ENCODE measurements at places on chromosomes 6 and 20. TPM values are rescaled to one million over a fixed set of nuclear protein-coding genes. Genes with fewer than 3 reads are reported as not detected.
A peak's percentile ranks its signal among the peaks of the same experiment; 100 is the strongest.

- H3K27ac ChIP-seq, result no peak overlapping the region
- peaks cover 10% of the 10 kb centered on the region for H3K4me1 ChIP-seq
- no peak for DNase-seq
- peaks cover 32% of the 10 kb centered on the region for H3K27me3 ChIP-seq
Measured at GRCh38 chr6:132872923-132873322, 58.6 kb downstream of the RPS12 start.

Gene ELOVL4
- total RNA-seq, result 1.7 TPM

Gene KLC4
- 9.5 TPM for total RNA-seq

GRCh38 chr20:41475503-41475902, 108.9 kb upstream of the EMILIN3 start:
- peaks cover 18% of the 10 kb centered on the region for H3K36me3 ChIP-seq
- no peak for DNase-seq
- no peaks in the 10 kb centered on the region for H3K27me3 ChIP-seq
- H3K4me3 ChIP-seq, result no peak overlapping the region
- H3K4me1 ChIP-seq, result peaks cover 19% of the 10 kb centered on the region
- no peak overlapping the region for H3K27ac ChIP-seq

Gene CTAGE9
- not detected for total RNA-seq

DNA sequence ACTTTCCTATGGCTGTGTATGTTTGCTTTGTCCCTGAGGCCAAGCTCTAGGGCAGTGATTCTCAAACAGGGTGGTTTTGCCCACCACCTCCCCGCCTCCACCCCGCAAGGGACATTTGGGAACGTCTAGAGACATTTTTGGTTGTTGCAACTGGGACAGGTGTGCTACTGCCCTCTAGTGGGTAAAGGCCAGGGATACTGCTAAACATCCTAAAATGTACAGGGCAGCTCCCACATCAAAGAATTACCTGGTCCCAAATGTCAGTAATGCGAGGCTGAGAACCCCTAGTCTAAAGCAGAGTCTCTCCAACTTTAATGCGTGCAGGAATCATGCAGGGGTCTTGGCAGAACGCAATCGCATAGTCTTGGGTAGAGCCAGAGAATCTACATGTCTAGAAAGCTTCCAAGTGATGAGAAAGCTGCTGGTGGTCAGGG, 5.1 kb downstream of the KCNS1 start:
- peaks cover 36% of the 10 kb centered on the region for H3K27me3 ChIP-seq
- H3K27ac ChIP-seq, result no peak overlapping the region
- H3K36me3 ChIP-seq, result no peaks in the 10 kb centered on the region
- DNase-seq, result peak; percentile 45
- H3K4me3 ChIP-seq, result no peak overlapping the region

Gene ZNF334
- 5.1 TPM for total RNA-seq

DNA sequence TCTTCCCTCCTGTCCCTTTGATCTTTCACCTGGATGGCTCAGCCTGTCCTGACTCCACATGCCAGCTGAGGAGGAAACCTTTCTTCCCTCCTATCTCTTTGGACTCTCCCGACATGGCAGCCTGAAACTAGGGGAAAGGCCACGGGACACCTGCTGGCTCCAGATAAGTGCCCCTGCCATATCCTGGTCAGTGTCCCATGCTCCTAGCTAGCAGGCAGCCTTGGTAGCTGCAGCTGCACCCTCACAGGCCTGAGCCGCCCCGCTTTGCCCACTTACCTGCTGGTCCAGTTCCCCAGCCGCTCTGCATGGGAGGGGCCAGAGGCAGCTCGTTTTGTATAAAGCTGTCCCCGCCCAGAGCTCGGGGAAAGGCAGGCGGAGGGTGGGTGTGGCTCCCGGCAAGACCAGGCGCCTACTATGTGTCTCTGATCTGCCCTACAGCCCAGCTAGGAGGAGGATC, 7.4 kb upstream of the SLC52A3 start:
- H3K27me3 ChIP-seq, result no peaks in the 10 kb centered on the region
- no peak for DNase-seq
- no peak overlapping the region for H3K4me3 ChIP-seq
- no peak overlapping the region for H3K27ac ChIP-seq
- no peaks in the 10 kb centered on the region for H3K4me1 ChIP-seq

Gene C2
- total RNA-seq, result 1.6 TPM

Gene PNLDC1
- total RNA-seq, result 0.31 TPM

Gene CTCFL
- not detected for total RNA-seq

DNA sequence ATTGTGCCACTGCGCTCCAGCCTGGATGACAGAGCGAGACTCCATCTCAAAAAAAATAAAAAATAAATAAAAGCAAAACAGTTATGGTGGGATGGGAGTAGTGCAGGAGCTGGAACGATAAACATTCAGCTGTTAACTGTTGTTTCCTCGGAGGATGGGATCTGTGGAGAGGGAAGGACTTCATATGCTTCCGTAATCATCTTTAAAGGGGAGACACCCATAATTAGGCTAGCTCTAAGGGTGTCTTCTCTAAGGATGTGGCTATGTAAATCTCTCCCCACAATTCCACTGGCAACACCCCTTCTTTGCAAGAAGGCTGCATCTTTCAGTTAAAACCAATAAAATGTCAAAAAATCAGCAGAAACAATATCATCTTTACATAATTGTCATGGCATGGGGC, 42.6 kb upstream of the MTHFD1L start:
- H3K4me3 ChIP-seq, result no peak overlapping the region
- DNase-seq, result no peak
- peaks cover 9% of the 10 kb centered on the region for H3K27me3 ChIP-seq
- H3K27ac ChIP-seq, result no peak overlapping the region
- H3K4me1 ChIP-seq, result peaks cover under 1% of the 10 kb centered on the region

GRCh38 chr20:37984018-37984785, 49.1 kb downstream of the TTI1 start:
- no peak overlapping the region for H3K27ac ChIP-seq
- H3K4me3 ChIP-seq, result no peak overlapping the region
- DNase-seq, result no peak

DNA sequence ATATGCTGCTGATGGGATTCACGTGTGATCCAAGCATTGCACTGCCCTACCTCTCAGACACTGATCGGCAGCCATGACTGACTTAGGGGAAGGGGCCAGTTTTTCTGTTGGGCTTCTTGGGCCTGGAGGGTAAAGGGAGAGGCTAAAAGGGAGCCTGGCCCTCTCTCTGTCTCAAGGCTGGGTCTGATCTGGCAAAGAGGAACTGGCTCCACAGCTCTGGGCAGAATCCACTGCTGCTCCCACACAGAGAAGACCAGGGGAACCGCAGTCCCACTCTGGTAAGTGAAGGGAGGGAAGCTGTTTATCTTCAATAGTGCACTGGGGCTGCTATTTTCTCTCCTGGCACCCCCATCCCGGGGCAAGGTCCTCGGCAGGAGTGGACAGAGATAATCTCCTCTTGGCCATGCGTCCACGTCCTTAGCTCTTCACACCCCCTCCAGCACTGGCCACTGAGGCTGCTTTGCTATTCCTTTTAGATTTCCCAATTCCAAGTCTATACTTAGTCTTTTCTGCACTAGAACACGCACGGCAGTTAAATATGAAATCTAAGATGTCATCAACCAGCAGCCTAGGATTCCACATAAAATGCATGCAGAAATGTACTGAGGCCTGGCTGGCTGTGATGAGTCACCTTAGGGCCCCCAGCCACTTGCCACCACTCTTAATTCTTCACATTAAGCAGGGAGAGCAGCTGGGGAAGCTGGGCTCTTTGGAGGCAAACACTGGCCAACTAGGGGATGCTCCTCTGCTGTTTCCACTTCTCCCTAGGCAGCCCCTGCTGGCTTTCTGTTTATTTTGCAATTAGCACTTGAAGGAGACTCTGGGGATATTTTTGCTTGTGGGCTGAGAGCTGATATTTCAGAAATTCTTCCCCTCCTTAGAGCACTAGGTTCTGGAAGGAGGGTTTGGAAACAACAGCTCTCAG, 87.8 kb upstream of the ARMC2 start:
- no peak overlapping the region for H3K27ac ChIP-seq
- H3K27me3 ChIP-seq, result no peaks in the 10 kb centered on the region
- no peak overlapping the region for H3K4me3 ChIP-seq
- no peaks in the 10 kb centered on the region for H3K36me3 ChIP-seq

DNA sequence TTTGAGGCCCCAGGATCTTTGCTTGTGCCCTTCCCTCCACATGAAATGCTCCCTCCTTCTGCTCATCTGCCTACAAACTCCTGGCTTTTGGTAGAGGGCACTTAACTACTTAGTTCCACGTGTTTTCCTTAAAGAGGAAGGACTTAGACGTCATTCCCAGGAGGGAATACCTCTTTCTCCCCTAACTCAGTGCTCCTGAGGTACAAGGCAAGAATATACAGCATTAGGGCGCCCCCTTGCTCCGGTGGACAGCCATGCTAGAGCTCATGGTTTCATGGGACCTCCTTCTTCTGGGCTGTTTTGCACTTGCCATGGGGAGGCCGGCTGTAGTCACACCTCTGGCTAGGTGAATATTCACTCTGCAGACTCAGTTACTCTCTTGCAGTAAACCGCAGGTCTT, 93.8 kb upstream of the LY86 start:
- H3K4me3 ChIP-seq, result no peak overlapping the region
- DNase-seq, result peak; percentile 6
- H3K4me1 ChIP-seq, result no peaks in the 10 kb centered on the region
- H3K27ac ChIP-seq, result no peak overlapping the region
- H3K27me3 ChIP-seq, result no peaks in the 10 kb centered on the region

- H3K27me3 ChIP-seq, result peaks cover 34% of the 10 kb centered on the region
- H3K4me1 ChIP-seq, result peaks cover 8% of the 10 kb centered on the region
- H3K27ac ChIP-seq, result no peak overlapping the region
Measured at GRCh38 chr20:51636123-51636522, 93.6 kb upstream of the NFATC2 start.

- no peak overlapping the region for H3K27ac ChIP-seq
- no peak for DNase-seq
- H3K4me1 ChIP-seq, result peaks cover 17% of the 10 kb centered on the region
- peaks cover 2% of the 10 kb centered on the region for H3K36me3 ChIP-seq
- no peaks in the 10 kb centered on the region for H3K27me3 ChIP-seq
Measured at GRCh38 chr6:137659871-137660270, 165.7 kb upstream of the OLIG3 start.

GRCh38 chr20:43894491-43894890, 20.2 kb upstream of the TOX2 start:
- no peak for DNase-seq
- no peaks in the 10 kb centered on the region for H3K36me3 ChIP-seq
- no peak overlapping the region for H3K27ac ChIP-seq

Gene LRRN4
- total RNA-seq, result not detected

DNA sequence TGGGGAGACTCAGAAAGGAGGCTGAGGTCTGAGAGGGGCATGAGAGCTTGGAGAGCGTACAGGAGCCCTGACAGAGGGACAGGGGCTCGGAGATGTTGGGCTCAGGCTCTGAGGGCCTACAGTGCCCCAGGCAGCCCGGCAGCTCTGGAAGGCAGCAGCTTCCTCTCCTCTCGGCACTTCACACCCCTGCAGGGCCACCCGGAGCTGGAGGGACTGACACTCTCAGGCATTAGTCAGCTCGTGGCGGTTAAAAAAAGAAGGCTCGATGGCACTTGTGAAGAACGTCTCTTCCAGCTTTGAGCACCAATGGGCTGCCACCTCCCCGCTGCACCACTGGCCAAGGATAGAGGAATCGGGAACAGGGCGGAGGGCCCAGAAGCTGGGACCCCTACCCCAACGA, 62.6 kb upstream of the SIRPA start:
- no peak overlapping the region for H3K4me3 ChIP-seq
- no peaks in the 10 kb centered on the region for H3K4me1 ChIP-seq
- peaks cover 15% of the 10 kb centered on the region for H3K27me3 ChIP-seq
- no peak for DNase-seq
- H3K27ac ChIP-seq, result no peak overlapping the region

DNA sequence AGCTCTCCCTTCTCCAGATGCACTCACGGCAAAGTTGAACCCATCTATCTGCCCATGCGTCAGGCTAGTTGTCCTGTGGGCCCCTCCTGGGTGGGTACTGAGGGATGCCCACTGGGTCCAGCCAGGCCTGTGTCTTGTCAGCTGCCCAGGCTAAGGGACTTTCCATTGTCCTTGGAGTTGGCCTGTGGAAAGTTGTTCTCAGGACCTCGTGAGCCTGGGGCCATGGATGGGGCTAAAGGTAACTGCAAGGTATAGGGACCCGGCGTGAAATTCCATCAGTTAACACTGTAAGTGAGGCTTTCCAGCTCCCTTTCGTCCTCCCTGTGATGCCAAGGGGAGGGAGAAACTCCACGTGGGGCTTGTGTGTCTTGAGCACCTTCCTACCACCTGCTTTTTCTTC, 126.5 kb downstream of the CEBPB start:
- peaks cover 26% of the 10 kb centered on the region for H3K27me3 ChIP-seq
- peaks cover 6% of the 10 kb centered on the region for H3K4me1 ChIP-seq
- no peaks in the 10 kb centered on the region for H3K36me3 ChIP-seq
- no peak overlapping the region for H3K27ac ChIP-seq
- no peak for DNase-seq
- H3K4me3 ChIP-seq, result no peak overlapping the region
